EH (cell line): ENCODE measurements at places on chromosomes 16 and 17.

GRCh38 chr17:27597188-27597580 lies 33.8 kb upstream of the LGALS9 start:
- DNase-seq, result no peak

GRCh38 chr17:56175299-56175955 lies 22.2 kb downstream of the ANKFN1 start:
- peak; percentile 15 for DNase-seq

GRCh38 chr17:15469260-15469659 lies 1.8 kb upstream of the CDRT4 start:
- DNase-seq, result peak; percentile 45

DNA sequence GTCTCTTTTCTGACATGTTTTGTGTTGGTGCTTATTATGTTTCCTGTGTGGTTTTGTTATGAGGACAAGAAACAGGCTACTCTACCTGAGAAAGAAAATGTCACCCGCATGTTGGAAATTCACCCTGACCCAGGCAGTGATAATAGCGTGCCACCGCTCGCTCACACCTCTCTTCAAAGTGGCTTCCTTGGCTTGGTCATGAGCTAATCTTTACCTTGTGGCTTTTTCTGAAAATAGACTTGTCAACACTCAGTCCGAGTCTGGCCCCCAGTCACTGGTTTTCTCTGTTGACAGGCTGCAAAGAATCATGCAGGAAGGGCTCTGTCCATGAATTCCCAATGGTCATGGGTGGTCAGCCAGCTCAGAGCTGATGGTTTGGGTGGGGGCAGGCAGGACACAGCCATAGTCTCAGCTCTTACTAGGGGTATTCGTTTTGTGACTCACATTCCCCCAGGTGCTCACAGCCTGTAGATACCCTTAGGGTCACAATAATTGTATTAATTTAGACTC lies 121.3 kb upstream of the CACNG5 start:
- DNase-seq, result no peak

- DNase-seq, result peak; percentile 52
Measured at GRCh38 chr17:55442953-55443683, 21.5 kb upstream of the MMD start.

- DNase-seq, result no peak
Measured at GRCh38 chr17:47676510-47677165, 17.3 kb upstream of the TBKBP1 start.

DNA sequence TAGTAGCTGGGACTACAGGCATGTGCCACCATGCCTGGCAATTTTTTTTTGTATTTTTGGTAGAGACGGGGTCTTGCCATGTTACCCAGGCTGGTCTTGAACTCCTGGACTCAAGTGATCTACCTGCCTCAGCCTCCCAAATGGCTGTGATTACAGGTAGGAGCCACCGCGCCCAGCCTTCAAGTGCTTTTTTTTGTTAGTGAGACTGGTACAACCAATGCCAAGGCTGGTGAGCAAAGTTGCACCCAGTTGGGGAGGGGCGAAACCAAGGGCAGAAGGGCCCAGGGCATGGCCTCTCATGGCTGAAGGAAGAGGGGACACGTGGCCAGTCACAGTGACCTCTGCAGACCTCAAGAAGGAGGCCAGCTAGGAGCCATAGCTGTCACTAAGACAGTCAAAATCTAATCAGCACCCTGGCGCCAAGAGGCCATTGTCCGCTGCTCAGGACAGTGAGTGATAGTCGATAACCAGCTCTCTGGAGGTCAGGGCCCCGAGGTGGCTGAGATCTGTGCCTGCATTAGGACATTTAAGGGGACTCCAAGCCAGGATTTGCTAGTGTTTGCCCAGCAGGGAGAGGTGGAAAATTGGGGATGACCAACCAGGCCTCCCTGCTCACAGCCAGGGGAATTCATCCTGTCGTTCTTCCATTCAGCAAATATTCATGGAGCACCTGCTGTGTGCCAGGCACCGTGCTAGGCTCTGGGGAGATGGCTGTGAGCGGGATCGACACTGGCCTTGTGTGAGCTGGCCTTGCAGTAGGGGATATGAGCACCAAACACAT lies 10.2 kb downstream of the IL4R start:
- DNase-seq, result no peak

DNA sequence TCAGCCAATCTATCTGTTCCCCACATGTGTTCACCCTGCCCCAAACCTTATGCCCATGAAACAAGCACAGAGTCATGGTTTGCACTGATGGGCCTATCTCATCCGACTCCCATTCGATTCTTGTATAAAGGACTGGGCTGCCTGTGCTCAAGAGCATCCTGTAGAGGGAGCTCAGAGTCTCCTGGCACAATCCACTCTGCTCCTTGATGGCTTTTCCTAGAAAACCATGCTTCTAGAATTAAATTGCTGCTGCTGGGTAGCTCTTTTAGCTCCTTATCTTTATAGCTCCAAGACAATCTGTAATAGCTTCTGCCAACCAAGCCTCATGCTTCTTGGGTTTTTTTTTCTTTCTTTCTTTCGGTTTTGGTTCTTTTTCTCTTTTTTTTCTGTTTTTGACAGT lies 9.7 kb downstream of the ZNF19 start:
- DNase-seq, result peak; percentile 43

DNA sequence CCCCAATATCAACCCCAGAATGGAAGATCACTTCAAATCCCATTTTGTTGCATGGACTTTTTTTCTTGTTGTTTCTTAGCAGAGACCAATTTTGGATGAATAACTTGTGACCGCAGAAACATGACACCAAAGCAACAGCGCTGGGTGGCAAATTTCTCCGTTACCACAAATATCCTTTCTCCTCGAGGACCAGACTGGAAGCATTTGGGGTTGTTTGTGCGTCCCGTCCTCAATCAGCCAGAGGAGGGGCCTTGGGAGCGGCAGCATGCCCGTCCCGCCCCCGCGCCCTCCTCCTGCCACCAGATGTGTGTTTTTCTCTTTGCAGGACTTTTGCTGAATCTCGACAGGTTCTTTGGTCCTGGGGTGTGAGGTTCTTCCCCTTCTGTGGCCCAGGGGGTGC lies 282.5 kb upstream of the FOXF1 start:
- peak; percentile 88 for DNase-seq

DNA sequence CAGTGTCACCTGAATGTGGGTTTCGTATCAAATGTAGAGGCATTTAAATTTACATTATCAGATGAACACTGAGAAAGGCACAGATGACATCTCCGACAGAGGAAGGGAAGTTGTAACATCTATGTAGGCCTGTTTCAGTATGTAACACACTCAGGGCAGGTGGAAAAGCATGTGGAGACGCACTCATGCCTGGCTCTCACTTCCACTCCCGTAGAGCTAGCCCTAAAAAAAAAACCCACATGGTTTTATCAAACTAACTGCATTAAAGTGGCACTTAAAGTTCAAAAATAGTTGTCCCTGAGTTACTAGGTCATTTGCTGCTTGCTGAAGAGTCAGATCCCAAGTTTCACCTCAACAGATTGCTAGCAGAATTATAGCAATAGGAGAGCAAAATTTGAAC lies 6.1 kb upstream of the ANKFY1 start:
- DNase-seq, result no peak

GRCh38 chr16:69831212-69832123 lies 69.3 kb downstream of the WWP2 start:
- peak; percentile 49 for DNase-seq

DNA sequence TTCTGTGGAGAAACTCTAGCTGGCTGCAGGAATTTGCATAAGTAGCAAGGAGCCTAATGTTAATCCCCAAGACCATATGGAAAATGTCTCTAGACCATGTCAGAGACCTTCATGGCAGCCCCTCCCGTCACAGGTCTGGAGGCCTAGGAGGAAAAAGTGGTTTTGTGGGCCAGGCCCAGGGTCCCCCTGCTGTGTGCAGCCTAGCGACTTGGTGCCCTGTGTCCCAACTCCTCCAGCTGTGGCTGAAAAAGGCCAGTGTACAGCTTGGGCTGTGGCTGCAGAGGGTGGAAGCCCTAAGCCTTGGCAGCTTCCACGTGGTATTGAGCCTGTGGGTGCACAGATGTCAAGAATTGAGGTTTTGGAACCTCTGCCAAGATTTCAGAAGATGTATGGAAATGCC lies 306.9 kb upstream of the CA10 start:
- no peak for DNase-seq

- peak; percentile 59 for DNase-seq
Measured at GRCh38 chr17:61689610-61690180, 98.7 kb upstream of the NACA2 start.

GRCh38 chr17:10224582-10225195 lies 26.3 kb upstream of the GAS7 start:
- DNase-seq, result no peak

DNA sequence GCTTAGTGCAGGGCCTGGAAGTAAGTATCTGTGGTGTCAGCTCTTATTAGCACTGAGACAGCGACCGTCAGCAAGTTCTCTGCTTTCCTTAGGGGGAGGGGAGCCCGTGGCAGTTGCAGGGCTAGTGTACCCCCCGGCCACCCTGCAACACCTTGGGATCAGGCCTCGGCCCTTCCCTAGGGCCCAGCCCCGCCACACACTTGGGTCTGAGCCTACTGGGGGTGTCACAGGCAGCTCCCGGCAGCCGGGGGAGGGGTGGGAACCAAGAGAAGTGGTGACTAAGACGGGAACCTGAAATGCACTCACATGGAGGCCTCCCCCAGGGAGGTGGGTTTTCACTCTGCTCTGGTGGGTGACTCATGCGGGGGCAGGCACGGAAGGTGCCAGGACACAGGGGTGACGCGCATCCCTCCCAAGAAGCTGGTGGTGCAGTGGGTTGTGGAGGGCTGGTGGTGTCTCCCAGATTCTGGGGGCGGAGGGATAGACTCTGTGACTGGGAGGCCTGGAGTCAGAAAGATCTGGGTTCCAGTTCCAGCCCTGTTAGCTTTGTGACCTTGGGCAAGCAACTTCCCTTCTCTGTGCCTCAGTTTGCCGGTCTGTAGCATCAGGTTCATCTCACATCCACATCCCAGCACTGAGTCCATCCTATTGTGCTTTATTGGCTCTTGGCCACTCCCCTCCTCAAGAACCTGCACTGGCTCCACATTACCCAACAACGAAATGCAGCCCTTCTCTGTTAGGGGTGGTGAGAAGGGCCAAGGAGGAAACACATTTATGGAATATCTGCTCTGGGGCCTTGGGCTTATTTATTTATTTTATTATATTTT lies 44.5 kb downstream of the LAT start:
- DNase-seq, result peak; percentile 95

GRCh38 chr17:2416010-2416734 lies 15.3 kb upstream of the MNT start:
- peak; percentile 86 for DNase-seq

DNA sequence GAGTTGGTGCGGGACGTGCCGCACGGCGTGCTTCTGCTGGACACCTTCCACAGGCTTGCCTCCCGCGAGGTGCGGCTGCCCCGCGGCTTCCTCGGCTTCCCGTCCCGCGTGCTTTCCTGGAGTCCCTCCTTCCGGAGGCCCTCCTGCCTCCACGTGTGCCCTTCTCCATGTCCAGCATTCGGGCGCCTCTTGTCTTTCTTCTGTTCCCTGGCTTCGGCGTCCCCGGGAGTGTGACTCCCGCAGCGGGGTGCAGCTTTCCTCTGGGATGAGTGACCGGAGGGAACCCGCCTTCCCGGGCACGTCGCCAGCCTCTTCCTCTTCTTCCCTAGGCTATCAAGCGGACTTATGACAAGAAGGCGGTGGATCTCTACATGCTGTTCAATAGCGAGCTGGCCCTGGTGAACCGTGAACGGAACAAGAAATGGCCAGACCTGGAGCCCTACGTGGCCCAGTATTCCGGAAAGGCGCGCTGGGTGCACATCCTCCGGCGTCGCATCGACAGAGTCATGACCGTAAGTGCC lies 23.0 kb downstream of the DNAH2 start:
- no peak for DNase-seq

DNA sequence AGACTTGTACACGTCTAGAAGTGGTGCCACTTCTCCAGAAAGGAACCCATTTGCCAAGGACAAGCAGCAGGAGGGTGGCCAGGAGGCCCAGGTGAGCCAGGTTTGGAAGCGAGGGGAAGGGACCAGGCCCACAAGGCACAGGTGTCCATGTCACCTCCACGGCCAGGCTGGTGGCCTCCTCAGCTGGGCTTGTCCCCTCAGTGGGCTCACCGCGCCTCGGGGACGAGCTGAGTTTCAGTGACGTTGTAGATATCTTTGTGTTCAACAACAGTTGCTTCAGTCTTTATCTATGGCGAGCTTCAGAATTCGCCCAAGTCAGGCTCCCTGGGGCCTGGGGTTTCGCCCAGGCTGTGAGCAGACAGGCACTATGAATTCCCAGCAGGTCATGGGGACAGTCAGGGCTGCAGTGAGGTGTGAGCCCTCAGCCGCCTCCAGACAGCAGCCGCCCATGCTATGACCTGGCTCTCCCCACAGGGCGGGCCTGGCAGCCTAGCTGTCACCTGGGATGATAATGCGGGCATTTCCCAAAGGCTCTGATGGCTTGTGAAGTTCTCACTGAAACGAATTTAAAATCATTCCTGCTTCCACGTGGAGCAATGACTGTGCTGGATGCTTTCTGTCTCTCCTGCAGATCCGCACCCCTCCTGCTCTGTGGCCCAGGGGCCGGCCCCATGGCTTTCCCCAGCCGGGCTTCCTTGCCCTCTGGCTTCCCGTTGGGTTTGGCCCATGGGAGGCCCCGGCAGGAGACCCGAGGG lies 89.5 kb downstream of the MRC2 start:
- no peak for DNase-seq

DNA sequence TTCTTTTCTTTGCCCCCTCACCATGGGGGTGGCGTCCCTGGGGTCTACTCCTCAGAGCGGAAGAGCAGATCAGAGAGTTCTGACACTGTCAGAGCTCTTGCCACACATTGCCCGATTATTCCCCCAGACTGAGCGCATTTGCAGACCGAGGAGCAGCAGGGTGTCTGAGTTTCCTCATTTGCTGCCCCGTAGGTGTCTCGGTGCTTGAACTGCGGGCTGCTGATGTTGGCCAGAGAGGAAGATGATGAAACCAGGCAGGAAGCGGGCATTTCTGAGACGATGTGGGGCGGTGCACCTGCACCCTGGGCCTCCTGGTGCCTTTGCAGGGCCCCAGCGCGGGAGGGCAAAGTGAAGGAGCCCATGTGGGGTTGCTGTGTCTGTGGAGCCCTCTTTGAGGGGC lies 55.2 kb downstream of the ARSG start:
- no peak for DNase-seq

GRCh38 chr16:67277999-67278772 lies 1.1 kb upstream of the PLEKHG4 start:
- peak; percentile 93 for DNase-seq

- DNase-seq, result no peak
Measured at GRCh38 chr16:78553268-78554039, 454.0 kb downstream of the WWOX start.

- no peak for DNase-seq
Measured at GRCh38 chr17:29544066-29544465, 22.8 kb downstream of the ABHD15 start.

DNA sequence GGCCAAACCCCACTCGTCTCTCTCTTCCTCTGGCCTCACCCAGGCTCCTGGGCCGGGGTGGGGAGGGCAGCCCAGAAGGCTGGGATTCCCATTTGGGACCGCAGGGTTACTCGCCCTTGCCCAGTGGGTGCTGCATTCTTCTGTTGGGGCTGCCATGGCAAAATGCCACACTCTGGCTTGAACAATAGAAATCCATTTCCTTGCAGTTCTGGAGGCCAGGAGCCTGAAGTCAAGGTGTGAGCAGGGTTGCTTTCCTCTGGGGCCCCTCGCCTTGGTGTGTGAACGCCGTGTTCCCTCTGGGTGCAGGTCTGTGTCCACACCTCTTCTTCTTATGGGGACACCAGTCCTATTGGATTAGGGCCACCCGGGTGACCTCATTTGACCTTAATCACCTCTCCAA lies 105.8 kb upstream of the GSE1 start:
- no peak for DNase-seq
